ENCODE measurements at places on chromosomes 7 and 10.

GRCh38 chr10:71436268-71437125, 39.8 kb downstream of the CDH23 start:
- peak; percentile 5 for DNase-seq

DNA sequence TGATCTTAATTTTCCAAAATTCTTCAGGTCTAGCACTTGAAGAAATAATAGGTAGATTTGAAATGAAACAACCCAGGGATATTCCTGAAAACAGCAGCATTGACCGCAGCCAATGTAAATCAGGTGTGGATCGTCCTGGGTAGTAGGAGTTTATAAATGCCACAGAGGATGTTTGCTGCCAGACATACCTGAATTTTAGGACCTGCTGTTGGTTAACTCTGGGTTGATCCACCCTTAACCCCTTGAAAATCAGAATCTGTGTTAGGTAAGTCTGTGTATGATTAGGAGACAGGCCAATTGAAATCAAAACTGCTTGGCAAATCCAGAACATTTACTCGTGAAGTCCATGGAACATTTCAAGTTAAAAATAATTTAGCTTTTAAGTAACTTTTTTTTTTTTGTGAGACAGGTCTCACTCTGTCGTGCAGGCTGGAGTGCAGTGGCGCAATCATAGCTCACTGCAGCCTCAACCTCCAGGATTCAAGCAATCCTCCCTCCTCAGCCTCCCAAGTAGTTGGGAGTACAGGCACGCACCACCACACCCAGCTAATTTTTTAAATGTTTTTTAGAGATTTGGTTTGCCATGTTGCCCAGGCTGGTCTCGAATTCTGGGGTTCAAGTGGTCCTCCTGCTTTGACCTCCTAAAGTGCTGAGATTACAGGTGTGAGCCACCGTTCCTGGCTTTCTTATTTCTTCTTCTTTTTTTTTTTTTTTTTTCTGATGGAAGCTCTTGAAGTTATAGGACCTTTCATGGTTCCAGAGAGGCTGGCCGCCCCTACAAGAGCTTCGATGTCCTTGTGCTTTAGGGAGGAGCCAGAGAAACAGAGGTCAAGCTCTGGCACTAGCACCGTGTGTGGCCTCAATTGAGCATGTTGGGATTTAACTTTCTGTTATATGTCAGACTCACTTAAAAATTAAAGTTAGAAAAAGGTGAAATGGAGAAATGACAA, 2.0 kb downstream of the POR start:
- DNase-seq: no peak

DNA sequence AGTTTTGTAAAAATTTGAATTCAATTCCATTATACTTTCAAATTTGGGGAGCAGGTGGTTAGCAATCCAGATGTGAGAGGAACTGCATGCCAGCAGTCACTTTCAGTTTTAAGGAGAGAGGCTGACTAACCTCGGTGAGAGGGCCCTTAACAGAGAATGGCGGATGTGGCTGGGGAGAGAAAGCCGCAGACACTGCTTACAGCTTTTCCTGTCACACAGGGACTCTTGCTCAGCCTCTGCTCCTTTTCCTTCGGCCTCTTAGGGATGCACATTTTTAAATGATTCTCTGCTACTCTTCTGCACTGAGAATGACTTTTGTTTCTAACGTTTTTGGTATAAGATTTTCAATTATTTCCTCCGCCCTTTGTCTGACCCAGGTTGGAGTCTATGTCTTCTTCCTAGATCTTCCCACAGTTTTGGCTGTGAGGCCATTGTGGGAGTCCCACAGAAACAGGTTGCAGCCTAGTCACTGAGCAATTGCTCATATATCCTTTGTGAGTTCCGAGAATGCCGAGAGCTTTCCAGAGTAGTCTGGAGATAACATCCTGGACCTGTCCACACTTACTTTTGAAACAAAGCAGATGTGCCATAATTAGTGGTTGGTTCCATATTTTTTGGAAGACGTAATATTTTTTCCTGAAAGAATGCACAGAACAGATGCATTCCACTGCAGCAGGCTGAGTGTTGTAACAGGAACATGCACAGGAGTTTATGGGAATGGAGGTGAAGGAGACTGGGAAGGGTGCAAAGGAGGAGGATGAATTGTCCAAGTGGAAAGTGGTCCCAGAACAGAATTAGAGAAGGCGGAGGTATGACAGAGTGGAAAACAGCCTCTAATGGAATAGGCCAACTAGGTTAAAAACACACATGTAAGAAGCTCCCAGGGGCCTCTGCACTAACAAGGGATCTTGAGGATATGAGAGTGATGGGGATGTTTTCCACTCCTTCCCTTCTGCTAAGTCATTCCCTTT, 168.0 kb upstream of the ZNF32 start:
- no peak for DNase-seq

DNA sequence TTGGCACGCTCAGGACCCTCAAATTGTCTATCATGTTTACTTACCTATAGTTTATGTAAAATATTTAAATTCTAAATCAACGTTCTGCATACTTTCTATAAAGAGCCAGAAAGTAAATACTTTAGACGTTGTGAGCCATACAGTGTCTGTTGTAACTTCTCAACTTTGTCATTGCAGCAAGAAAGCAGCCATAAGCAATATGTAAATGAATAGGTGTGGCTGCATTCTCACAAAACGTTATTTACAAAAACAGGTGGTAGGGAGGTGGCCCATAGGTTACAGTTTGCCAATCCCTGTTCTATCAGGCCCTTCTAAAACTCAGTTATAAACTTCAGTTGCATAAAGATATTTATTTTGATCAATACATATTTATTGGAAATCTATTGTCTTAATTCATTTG, 12.1 kb upstream of the NPY start:
- no peak for DNase-seq

- DNase-seq: no peak
Measured at GRCh38 chr10:46514431-46514861, 42.0 kb downstream of the GPRIN2 start.
